ENCODE measurements at places on chromosomes 7 and 10.

GRCh38 chr7:27656724-27657123 lies 6.0 kb downstream of the HIBADH start:
- DNase-seq: no peak

DNA sequence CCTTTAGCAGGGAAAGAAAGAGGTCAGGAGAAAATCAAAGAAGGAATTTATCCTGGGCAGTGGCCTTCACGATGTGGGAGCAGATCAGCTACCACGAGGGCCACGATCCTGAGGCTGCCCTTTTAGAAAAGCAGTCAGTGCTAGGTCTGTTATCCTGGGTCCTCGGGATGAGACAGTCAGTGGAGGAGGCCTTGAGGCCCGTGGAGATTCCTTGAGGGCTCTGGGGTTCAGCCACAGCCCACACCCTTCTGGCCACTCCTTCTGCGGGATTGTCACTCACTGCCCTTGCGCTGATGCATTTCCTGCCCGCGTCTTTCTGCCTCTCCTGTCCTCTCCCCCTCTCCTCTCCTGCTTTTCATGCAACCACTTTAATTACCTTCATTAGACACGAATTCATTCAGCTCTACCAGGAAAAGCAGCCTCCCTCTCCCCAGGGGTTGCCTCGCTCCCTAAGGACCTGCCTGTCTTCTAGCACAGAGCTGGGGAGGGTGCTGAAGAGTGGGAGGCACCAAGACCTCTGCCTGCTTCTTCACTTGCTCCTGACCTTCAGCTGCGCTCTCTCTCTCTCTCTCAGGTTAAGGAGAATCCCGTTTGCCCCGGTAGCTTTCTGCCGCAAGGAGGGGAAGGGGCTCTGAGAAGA lies 42.6 kb upstream of the LRRC4 start:
- DNase-seq: no peak

GRCh38 chr10:91955114-91955513 lies 31.5 kb downstream of the BTAF1 start:
- no peak for DNase-seq

GRCh38 chr10:44389150-44389549 lies 4.3 kb upstream of the CXCL12 start:
- DNase-seq: no peak

DNA sequence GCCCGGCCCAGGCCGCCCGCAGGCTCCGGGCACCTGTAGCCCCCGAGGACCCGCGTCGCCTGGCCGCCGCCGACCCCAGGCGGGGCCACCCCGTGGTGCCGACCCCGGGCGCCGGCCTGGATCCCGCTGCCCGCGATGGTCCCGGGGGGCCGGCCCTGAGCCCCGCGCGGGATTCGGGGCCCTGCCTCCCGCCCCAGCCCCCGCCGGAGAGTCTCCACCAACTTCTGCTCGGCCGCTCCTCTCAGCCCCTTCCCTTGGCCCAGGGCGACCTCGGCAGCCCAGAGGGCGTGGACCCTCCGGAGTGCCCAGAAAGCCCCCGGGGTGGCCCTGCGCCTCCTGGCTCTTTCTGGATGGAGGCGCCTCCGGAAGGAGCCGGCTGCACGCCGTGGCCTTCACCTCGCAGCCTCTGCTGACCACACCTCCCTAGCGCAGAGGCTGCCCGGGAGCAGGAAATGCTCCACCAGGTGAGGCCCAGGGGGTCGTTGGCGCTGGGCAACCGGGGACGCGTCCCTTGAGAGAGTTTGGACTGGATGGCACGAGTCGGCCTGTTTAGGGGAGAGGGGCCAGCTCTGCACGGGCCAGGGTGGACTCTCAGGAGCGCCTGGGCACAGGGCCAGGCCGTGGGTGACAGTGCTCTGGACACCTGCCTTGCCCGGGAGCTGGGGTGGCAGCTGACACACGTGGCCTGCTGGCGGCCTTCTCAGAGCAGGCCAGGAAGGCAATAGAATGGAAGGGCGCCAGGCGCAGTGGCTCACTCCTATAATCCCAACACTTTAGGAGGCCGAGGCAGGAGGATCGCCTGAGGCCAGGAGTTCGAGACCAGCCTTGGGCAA lies 529 bp downstream of the ZNF853 start:
- DNase-seq: no peak

DNA sequence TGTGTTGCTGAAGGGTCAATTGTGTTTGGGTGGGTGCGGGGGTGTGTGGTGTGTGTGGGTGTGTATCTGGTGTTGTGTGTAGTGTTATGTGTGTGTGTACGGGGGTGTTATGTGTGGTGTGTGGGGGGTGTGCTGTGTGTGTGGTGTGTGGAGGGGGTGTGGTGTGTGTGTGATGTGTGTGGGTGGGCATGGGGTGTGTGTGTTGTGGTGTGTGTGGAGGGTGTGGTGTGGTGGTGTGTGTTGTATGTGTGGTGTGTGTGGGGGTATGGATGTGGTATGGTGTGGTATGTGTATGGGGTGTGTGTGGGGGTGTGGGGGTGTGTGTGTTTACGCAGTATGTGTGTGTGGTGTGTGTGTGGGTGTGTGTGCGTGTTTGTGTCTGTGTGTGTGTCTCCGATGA lies 110.8 kb downstream of the ZNF22 start:
- DNase-seq: no peak

GRCh38 chr10:102153093-102153620 lies 968 bp downstream of the NOLC1 start:
- DNase-seq: no peak

- DNase-seq: no peak
Measured at GRCh38 chr10:96719850-96720421, 378 bp downstream of the PIK3AP1 start.

DNA sequence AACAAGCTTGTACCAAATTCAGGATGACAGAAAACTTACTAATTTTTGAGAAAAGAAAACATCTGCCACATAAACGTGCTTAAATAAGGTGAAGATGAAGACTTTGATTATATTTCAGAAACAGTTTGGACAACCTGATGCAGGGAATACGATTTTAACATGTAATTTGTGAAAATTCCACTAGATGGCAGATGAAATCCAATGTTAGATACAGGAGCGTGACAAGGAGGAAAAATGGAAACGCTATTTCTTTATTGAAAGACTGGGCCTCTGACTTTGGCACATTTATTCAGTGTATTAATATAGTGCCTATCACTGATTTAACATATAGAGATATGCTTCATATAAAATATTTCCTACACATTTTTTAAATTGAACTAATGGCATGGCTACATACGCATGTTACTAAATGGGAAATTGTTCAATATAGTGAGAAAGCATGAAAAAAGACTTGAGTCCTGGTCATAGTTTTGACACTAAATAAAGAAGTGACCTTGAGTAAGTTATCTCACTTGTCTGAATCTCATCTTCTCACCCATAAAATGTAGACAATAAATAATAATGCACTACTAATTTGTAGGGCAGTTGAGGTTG lies 60.7 kb downstream of the CD36 start:
- no peak for DNase-seq

DNA sequence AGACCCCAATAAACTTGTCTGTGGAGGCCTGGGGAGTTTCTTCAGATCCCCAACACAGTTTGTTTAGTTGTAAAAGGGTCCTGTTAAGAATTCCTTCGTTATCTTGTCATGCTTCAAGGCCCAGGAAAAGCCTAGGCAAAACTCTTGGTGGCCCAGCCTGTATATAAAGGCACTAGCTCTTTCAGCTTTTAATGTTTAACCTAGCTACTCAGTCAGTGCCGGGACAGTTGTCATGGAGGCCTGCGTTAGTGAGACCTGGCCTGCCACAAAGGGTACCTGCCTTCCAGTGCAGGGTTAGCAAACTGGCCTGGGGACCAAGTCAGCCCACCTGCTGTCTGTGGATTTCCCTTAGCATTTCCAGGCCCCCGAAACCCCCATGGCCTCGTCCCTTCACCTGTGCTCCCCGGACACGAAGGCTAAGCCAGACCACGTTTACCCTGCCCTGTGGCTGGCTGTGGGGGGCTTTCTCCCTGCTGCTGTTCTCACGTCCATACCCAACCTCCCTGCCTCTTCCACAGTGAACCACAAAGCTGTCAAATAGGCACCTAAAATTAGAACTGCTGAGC lies 96.9 kb upstream of the PPP2R2D start:
- DNase-seq: no peak

GRCh38 chr7:105662998-105663397 lies 81.7 kb upstream of the EFCAB10 start:
- DNase-seq: no peak

- no peak for DNase-seq
Measured at GRCh38 chr10:26699631-26700030, 2.1 kb downstream of the PDSS1 start.

DNA sequence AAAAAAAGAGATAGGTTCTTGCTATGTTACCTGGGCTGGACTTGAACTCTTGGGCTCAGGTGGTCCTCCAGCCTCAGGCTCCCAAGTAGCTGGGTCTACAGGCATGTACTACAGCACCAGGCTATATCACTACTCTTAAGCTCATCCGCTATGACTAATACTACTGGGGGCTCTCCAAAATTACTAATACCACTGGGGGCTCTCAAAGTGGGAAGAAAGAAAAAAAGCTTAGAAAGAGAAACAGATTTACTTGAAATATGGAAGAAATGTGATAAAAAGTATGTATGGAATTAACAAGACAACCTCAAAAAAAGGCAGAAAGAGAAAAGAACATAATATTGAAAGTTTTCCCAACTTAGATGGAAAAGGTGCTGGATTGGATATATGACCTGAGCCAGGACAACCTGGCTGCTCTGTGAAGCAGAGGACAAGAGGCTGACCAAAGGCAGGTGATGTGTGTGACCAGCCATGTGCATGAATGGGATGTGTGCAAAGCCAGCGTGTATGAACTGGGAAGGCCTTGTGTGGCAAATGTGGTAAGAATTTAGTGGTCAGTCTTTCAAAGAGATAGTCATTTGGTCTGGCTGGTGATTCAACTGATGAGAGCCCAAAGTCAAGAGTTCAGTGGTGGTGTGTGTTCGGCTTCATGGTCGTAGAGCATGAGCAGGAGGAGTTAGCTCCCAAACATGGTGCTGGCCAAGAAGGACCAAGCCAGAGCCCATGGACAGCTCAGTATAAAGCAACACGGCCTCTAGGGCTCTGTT lies 232.4 kb upstream of the KLF14 start:
- DNase-seq: no peak

- DNase-seq: no peak
Measured at GRCh38 chr7:139127648-139128047, 18.1 kb upstream of the ZC3HAV1 start.

GRCh38 chr7:52114056-52114455 lies 797.4 kb upstream of the COBL start:
- DNase-seq: no peak

DNA sequence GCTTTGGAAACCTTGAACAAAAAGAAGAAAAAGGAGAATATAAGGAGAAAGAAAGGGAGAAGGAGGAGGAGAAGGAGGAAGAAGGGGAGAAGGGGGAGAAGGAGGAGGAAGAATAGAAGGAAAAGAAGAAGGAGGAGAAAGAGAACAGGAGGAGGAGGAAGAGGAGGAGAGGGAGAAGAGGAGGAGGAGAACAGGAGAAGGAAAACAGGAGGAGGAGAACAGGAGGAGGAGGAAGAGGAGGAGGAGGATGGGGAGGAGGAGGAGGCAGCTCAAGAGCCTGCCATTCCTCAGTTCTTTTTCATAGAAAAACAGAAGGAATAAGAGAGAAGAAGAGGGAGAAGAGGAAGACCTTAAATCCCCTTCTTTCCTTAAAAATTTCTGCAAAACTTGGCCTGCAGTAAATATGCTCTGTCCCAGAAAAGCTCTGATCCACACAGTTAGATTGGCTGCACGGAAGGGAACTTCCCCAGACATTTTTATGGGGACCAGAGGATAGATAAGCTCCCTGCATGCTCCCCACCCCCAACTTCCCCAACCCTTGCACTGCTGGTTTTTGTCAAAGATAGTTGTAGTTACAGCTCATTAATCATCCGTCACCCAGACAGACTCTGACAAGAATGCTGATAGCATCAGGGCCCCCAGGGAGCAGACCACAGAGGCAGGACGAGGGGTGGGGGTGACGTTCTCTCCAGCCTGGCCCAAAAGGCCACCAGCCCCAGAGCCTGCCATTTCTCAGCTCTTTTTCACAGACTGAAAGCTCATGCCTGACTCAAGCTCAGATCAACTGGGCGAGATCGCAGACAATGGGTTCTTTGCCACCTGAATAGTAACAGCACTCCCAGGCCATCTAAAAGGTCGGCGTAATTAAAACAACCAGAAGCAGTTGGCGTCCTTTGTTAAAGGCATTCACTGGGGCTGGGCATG lies 34.5 kb upstream of the LYZL1 start:
- DNase-seq: no peak
